T follicular helper cell (primary cell): ENCODE measurements at places on chromosomes 7 and 10.

DNA sequence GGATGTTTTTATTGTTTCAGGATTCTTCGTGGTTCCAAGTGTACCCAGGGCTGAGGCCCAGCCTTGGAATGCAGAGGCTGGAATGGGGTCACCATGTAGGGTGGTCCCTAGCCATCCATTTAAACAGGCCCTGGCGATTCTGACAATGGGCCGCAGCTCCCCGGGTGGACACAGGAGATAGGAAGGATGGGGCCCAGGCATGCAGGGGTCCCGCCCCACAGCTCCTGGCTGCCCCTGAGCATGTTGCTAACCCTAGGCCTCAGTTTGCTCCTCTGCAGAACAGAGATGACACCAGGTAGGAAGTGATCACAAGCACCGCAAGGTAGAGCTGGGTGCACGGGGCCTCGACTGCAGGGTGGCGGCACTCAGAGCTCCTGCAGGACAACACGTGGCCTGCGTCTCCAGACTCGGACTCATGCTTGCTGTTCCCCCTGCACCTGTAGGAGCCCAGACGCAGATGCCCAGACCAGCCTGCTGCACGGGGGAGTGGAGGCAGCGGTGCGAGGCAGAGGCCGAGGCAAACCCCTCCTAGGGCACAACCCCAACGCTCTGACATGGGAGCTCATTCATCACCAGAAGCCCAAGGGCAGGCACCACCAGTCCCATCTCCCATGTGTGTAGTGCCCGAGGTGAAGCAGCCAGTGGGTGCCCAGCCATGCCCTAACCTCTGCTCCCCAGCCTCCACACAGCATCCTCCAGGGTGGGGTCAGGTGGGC, 25.5 kb downstream of the VIPR2 start:
- no peak for DNase-seq

DNA sequence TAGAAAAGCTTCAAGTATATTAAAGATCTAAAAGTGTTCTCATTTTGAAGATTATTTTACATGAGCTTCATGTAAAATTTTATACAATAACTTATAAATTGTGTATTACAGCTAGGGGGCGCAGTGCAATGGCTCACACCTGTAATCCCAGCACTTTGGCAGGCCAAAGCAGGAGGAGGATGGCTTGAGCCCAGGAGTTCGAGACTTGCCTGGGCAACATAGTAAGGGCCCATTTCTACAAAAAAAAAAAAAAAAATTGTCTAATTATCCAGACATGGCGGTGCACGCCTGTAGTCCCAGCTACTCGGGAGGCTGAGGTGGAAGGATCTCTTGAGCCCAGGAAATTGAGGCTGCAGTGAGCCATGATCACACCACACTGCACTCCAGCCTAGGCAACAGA, 16.6 kb downstream of the ACBD5 start:
- DNase-seq = peak; percentile 18

DNA sequence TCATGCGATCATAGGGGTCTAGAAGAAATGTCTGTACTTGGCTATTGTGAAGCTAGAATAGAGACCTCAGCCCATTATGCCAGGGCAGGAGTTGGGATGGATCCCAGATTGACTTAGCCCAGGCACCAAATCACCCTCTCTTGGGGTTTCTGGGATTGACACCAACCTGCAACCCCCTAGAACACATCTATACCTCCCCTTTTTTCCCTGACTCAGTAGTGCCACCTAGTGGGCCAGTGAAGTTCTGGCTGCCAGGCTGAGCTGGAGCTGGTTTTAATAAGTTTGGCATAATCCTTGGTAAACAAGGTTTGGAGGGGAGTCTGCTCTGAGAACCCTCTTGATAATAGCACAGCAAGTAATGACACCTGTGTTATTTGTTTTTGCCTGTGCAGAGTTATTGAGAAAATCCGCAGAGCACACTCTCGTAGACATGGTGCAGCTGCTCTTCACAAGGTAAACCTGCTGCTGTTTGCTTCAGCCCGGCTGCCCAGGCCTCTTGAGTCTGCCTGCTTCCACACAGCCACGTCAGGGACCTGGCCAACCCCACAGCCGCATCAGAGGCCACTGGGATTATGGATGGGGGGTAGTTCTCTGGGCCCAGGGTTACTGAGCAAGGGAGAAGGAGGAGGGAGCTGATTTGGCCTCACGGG, 43.3 kb upstream of the NFKB2 start:
- DNase-seq = peak; percentile 67

- DNase-seq = no peak
Measured at GRCh38 chr10:117762819-117763172, 220.2 kb downstream of the EMX2 start.
